Inflammatory macrophage (primary cell): ENCODE measurements at places on chromosomes 5 and 9.
A peak's percentile ranks its signal among the peaks of the same experiment; 100 is the strongest.

DNA sequence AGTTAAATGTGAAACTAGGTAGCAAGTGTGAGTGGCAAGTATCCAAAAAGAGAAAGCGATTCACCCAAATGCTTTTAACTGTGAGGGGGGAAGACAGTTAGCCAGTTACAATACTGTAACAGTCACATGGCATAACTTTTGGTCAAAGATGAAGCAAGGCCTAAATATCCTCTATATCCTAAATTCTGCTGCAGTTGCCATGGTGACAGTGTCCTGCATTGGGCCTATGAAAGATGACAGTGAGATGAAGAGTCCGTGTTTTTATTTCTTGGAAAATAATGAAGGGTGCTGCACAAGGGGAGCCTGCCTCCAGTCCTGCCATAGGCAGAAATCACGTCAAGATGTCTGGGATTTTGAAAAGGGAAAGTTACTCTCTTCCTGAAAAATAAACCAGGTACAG lies 534.6 kb downstream of the NTRK2 start:
- no peak for DNase-seq

- no peak for DNase-seq
Observed at GRCh38 chr5:118736396-118736795, 252.0 kb downstream of the DTWD2 start.

DNA sequence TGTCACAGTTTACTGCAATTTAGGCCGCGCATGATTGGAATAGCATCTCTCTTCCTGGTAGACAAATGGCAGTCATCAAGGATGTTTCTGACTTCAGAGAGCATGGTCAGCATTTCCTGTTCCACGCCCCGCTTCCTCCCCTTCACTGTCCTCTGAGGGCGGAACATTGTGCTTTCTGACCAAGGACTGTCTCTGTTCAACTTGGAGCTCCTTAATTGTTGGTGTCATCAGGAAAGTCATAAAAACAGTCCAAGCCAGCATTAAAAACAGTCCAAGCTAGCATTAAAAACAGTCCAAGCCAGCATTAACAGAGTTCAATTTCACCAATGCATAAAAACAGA lies 301.3 kb upstream of the IRX4 start:
- DNase-seq = no peak

DNA sequence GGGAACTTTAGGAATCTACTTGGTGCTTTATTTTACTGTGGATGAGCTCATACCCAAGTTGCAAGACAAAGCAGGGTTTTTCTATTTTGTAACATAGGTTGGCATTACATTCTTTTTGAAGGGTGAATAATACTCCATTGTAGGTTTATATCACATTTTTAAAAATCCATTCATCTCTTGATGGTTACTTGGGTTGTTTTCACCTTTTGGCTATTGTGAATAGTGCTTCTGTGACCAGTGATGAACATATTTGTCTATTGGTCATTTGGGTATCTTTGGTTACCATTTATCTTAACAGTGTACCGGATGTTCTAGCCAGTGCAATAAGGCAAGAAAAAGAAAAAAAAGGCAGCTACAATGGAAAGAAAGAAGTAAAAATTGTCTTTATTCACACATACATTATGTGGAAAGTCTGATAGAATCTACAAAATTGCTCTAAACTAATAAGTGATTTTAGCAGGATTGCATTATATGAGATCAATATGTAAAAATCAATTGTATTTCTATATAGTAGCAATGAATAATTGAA lies 40.0 kb downstream of the DENND4C start:
- DNase-seq = no peak

DNA sequence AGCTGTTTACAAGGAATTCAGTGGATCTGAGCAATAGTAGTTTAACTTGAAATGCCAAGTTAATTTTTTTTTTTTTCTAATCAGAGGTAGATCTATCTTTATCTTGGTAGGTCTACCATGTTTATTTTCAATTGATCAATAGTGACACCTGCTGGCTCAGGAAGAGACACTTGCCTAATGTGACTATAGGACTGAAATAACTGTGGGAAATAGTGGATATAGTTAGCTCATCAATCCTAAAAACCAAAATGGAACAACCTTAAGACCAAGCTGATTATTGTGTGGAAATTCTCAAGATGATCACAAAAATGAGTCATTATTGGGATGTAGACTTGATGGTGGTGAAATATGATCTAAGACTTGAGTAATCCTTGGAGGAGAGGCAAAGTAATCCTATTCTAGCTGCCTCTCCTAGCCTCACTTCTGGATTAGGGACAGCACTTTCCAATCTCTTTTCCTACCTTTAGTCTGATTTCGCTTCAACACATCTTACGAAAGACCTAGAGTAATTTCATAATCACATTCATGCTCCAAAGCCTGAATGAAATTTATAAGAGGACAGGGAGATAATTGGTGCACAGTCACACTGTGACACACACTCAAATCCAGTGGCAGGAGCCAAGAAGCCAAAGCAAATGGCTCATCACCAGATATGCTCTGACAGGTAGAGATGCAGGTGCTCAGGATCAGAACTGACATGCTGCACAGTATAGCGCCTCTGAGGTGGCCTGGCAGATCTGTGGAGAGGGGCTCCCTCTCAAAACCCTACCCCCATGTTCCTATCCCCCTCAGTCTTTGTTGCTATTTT lies 156.3 kb downstream of the HMHB1 start:
- peak; percentile 30 for DNase-seq

GRCh38 chr5:96716716-96717115 lies 54.5 kb downstream of the CAST start:
- DNase-seq = no peak

- no peak for DNase-seq
Observed at GRCh38 chr9:129415942-129416651, 204.8 kb downstream of the C9orf50 start.

DNA sequence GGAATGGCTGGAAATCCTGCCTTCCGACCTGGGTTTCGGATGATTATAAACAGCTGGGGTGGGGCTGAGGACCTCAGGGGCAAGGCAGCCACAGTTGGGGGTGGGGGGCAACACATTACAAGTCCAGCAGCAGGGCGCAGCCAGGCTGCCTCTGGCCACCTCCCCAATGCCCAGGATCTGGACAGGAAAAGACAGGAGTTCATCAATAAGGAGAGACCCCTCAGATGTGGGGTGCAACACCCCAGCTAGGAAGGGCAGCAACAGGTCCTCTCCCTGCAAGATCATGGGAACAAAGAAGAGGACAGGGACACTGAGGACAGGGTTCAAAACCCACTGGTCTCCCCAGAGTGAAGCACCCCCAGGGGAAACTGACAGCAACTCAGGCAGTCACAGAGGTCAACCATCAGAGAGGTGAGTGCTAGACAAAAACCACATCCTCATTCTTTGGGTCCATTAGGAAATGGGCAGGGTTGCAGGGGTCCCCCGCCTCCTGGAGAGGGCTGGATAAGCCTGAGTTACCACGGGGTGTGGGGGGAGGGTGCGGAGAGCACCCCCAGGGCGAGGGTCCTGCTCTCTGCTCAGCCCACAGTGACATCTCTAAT lies 33.5 kb downstream of the SEMA4D start:
- DNase-seq = no peak

DNA sequence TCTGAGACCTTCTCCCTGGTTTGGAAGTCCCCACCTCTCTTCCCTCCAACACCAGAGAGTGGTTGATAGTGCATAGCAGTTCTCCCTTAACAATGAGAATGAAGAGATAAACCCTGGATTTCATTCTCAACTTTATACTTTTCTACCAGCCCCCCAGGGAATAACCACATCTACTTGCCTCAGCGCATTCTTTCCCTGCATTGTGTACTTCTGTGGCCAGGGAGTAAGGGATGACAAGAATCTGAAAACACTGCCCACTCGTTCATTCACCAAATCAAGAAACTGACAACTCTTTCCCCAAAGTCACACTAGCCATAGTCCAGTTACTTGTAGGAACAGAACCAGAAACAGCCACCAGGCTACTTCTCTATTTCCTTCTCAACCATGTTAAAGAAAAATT lies 46.0 kb upstream of the SPIN1 start:
- no peak for DNase-seq

GRCh38 chr5:81232464-81233079 lies 550 bp upstream of the CKMT2 start:
- DNase-seq = no peak

- no peak for DNase-seq
Observed at GRCh38 chr5:63128018-63128417, 549.4 kb downstream of the LRRC70 start.

GRCh38 chr9:126614088-126614454 lies 343 bp downstream of the LMX1B start:
- no peak for DNase-seq

GRCh38 chr5:136906545-136906944 lies 541.2 kb upstream of the TRPC7 start:
- DNase-seq = no peak

DNA sequence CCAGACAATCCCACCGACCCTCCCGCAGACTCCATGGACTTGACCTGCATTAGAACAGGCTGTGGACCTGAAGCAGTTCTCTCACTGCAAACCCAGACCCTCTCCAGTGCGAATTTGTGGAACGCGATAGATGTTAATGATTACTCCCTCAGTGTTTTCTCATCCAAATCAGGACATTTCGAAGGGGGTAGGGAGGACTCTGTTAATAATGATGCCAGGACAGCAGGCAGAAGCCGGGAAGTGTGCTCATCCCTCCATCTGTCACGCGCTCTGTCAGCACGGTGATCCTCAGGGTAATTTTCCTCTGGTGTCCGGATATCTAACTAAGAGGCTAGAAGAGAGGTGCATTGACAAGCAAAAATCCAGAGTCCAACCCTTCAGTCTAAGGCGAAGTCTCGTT lies 18.8 kb downstream of the RAPGEF1 start:
- no peak for DNase-seq

GRCh38 chr9:101479338-101480030 lies 43.9 kb upstream of the ALDOB start:
- DNase-seq = no peak

- peak; percentile 31 for DNase-seq
Observed at GRCh38 chr5:119743927-119744326, 114.6 kb downstream of the FAM170A start.

DNA sequence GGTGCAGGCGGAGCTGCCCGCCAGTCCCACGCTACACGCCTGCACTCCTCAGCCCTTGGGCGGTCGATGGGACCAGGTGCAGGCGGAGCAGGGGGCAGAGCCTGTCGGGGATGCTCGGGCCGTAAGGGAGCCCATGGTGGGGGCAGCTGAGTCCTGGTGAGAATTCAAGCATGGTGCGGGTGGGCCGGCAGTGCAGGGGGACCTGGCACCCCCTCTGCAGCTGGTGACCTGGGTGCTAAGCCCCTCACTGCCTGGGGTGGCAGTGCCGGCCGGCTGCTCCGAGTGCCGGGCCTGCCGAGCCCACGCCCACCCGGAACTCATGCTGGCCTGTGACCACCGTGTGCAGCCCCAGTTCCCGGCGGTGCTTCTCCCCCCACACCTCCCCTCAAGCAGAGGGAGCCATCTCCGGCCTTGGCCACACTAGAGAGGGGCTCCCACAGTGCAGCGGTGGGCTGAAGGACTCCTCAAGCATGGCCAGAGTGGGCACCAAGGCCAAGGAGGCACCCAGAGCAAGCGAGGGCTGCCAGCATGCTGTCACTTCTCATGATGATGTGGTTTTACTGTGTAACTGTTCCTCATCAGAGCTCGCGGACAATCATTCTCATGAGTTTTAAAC lies 228.9 kb upstream of the CDH9 start:
- DNase-seq = no peak

DNA sequence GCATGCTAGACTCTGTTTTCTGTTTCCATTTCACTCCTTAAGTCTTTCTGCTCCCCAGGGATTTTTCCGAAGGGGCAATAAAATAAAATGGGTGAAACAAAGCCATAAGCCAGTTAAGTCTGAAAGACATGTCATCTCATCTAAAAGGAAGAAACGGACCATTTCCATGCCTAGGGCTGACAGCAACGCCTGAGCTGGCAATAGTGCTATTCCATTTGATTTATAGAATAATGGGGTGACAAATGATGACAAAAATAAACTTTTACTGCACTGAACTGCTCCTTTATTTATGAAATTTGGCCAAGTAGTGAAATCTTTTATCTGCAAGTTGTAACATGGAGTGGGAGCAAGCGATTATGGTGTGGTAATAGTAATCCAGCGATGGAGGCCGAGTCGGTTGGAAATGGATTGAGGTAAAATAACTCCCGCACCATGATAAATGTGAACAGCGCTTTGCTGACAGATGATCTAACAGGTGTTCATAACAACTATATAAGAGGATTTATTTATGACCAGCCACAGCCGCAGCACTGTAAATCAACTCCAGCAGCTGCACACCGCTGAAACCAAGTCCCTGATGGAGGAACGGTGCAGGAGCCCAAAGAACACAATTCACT lies 219.8 kb upstream of the TBCA start:
- DNase-seq = no peak
